GM23248 (cell line): ENCODE measurements at places on chromosomes 12 and 14.
A peak's percentile ranks its signal among the peaks of the same experiment; 100 is the strongest.

DNA sequence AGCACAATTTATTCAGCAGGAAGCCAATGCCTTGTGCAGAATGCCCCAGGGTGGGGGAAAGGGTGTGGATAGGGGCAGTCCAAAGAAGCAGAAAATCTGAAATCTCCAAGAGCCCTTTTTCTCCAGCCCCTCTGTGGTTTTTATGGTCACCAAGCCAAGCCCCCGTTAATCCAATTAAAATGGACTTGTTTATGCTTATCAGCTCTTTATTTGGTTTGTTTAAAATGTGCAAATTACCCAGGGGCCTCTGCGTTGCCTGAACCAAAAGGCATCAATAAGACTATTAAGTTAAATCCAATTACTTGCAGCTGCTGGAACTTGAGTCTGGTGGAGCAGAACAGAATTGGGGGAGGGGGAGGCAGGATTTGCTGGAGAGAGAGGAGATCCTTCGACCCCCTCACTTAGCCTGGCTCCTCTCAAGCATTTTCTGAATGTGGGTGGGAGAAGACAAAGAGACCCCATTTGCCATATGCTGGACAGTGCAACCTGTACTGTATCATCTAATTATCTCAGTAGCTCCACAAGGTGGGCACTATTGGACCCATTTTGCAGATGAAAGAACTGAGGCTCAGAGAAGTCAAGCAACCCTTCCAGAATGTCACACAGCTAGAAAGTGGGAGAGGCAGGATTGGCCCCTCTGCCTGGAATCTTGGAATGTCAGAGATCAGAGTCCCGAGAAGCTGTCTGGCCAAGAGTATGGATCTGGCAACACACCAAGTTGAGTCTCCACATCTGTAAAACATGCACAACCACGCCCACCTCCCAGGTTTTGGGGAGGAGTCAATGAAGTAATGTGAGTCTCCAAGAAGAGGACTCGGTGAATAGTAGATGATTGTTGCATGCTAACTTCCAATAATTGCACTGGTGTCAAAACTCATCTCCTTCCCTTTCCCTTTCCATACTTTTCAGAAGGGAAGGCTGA, 66.9 kb downstream of the CMKLR1 start:
- DNase-seq, result no peak

DNA sequence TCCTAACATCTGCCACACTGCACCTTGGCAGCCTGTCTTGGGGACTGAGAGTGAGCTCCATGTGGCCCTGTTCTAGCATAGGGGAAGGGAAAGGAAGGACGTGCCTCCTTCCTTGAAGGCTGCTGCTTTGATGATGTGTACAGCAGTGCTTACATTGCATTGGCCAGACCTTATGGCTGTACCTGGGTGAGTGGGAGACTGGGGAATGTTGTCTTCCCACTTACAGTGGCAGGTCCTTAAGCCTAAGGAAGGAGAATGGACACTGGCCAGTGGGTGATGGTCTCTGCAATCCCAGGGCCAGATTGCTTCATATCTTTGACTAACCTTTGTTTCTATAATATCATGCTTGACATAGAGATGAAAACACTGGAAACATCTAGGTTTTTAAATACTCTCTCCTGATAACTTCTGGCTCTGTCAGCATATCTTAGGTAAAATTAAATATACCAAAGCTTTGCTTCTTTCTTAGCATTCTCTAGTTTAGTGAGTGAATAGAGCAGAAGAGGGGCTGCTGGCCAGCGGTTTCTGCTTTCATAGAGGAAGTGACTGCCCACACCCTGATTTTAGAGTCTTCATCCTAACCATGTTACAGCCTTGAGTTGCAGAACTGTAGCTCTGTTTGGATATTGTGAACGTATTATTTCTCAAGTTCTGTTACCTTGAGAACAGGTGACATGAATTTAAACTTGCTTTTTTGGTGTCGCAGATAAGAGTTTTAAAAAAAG, 27.2 kb downstream of the KLC1 start:
- peak; percentile 29 for DNase-seq

- DNase-seq, result peak; percentile 49
Observed at GRCh38 chr14:104687601-104688504, 1.6 kb upstream of the INF2 start.

DNA sequence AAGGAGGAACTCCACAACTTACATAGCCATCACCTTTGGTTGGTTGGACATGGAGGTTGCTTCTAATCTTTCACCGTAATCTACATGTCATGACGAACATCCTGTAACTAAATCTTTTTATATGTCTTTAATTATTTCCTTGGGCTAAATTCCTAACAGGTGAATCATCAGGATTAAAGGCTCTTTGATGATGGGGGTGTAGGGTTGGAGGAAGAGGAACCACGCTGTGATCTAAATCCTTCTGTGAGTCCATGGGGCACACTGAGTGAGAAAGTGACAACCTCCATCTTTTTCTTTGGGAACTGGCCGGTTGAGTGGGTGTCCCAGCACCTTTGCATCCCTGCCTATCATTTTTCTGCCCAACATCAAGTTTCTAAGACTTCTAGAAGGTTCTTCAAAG, 31.1 kb upstream of the MAP1LC3B2 start:
- DNase-seq, result peak; percentile 70

DNA sequence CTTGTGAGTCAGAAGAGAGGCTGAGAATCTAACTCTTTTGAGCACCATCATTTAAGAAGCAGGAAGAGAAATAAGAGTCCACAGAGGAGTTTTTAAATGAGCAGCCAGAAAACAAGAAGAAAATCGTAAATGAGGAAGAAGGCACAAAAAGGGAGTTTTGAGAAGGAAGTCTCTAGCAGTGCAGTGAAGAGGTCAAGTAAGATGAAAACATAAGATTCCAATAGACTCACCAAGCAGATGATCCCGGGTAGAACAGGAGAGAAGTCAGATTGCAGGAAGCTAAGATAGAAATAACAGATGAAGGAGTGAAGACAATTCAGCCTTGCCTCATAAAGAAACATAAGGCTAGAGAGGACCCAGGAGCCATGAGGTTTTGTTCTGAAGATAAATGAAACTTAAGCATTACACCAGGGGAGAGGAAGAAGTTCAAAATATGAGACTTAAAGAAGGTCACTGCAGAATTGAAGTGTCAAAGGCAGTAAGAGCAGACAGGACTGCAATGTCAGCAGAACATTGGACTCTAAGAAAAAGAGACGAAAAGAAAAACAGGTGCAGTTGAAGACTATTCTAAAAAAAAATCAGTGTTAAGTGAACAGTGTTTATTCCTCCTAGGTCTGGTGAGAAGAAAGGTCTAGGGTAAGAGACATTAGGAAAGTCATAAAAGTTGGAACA, 229.0 kb downstream of the SEC23A start:
- no peak for DNase-seq

GRCh38 chr12:617304-617915, 45.8 kb downstream of the NINJ2 start:
- DNase-seq, result no peak

DNA sequence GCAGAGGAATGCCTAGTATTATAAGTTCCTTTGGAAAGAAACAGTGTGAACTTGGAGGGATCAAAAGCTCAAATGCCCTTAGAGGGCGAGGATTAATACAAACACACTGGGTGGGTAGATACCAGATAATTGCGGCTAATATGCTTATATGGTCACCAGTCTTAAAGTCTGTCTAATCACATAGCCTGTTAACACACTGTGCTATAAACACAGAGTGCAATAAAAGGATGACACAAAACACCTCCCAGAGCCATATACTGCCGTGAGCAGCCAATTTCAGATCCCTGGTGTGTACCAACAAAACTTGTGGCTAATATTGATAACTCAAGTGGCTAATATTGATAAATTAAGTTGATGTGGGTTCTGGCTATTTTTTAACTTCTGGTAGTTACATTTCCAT, 1.7 kb upstream of the IL26 start:
- DNase-seq, result no peak

- peak; percentile 55 for DNase-seq
Observed at GRCh38 chr12:2997989-2998670, 38.9 kb downstream of the TEAD4 start.

DNA sequence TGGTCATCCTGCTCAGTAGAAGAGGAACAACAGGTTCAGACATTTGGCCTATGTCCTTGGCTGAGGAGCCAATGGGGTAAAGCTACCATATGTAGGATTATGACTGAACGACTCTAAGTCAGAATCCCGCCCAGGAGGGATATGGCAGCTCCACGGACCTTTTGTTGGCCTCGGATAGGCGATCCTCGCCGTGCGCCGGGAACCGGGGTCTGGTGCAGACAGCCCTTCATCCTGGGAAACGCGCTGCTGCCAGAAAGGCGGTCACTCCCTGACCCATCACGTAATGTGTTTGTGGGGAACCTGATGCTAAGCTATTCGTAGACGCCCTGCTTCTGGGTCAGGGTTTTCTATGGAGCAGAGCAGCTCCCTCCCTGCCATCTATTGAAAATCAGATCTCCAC, 178.9 kb upstream of the ALG10B start:
- DNase-seq, result no peak

DNA sequence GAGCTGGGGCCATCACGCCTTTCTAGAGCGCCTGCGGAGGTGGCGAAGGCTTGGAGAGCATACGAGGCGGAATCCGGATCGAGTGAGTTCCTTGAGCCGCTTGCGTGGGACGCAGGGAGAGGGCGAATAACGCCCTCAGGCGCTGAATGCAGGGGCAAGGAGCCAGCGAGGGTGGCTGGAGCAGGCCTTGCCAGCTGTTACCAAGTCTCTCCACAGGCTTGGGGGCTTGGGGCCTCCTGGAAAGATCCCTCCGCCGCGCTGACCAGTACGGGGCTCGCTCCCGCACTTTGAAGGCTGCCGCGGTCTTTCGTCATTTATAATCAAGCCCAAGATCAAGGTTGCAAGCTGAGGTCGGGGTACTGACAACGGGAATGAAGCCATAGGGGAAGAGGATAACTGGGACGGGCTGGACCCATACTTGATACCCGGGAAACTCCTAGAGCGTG, 1.2 kb downstream of the FLRT2 start:
- DNase-seq, result peak; percentile 86

GRCh38 chr12:71216725-71217579, 59.2 kb upstream of the TSPAN8 start:
- DNase-seq, result peak; percentile 38

DNA sequence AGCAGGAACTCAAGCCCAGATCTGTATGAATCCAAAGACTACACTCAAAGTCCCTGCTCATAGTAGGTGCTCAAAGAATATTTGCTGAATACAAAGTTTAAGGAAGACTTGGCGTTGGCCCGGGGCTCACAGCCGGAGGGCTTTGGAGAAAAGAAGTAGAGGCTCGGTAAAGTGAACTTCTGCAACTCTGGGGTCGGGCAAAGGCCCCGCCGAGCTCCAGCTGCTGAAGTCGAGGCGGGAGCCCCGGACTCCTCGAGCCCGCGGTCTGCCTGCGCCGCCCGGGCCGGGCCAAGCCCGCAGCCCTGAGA, 335 bp downstream of the GCN1 start:
- no peak for DNase-seq

- DNase-seq, result peak; percentile 12
Observed at GRCh38 chr14:91303091-91303923, 58.8 kb upstream of the GPR68 start.

- DNase-seq, result no peak
Observed at GRCh38 chr14:88533064-88533602, 21.7 kb downstream of the PTPN21 start.

DNA sequence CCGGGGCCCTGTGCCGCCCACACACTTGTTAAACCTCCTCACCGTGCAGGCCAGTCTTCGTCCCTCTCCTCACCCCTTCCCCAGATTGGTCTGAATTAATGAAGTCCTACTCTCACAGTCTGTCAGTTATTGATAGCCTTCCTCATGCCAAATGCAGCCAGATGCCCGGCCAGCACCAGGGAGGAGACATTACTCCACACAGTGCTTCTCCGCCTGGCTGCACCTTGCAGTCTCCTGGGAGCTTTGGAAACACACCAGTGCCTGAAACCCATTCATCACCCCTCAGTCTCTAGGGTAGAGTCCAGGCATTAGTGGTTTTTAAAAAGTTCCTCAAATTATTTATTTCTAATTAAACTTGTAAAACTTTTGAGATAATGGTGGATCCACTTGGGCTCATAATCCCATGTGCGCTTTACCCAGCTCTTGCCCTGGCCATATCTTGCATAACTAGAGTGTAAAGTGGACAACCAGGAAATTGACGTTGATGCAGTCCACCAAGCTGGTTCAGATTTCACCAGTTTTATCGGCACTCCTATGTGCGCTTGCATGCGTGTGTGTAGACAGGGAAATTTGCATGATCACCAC, 38.2 kb upstream of the TSPAN9 start:
- DNase-seq, result no peak

- DNase-seq, result peak; percentile 27
Observed at GRCh38 chr12:96368233-96368632, 32.0 kb downstream of the CDK17 start.

DNA sequence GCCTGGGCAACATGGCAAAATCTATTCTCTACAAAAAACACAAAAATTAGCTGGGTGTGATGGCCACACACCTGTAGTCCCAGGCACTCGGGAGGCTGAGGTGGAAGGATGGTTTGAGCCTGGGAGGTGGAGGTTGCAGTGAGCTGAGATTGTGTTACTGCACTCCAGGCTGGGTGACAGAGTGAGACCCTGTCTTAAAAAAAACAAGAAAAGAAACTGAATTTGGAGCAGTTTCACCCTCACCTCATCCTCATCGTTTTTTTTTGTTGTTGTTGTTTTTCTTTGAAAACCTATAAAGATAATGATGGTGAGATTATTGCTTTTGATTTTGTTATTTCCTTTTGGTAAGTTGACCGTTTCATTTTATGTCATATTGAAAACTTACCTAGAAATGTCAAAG, 60.7 kb downstream of the SLC38A6 start:
- DNase-seq, result no peak
